ENCODE measurements at places on chromosomes 5 and 9. TPM values are rescaled to one million over a fixed set of nuclear protein-coding genes. Genes with fewer than 3 reads are reported as not detected.
A peak's percentile ranks its signal among the peaks of the same experiment; 100 is the strongest.

DNA sequence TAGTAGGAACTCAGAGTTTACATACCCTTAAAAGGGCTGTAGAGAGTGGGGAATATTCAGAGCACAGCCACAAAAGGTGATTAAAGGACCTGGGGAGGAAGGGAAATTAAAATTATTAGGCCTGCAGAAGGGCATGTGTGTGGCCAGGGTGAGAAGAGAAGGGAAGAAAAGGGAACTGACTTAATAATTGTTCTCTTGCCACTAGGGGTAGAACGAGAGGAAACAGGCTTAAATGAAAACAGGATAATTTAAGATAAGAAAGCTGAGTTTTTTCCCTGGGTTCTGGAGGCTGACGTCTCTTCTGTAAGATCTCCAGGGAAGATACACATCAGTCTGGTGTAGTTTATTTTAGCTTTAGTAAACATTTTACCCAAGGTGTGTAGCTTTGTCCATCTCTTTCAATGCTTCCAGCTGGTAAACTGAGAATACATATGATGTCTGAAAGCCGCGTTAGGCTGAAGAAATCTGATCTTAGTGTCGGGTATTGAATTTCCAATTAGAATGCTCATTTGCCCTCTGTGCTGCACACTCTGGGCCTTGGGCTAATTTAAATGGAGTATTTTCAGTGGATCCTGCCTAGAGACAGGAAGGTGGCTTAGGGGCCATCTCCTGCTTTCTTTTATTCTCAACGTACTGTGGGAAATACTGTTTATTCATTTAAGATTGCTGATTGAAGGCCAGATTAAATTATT is 416.8 kb downstream of the TMEM38B start:
- H3K4me3 ChIP-seq: no peak overlapping the region
- H3K27ac ChIP-seq: no peak overlapping the region
- H3K27me3 ChIP-seq: no peaks in the 10 kb centered on the region
- no peaks in the 10 kb centered on the region for H3K36me3 ChIP-seq
- no peak for DNase-seq

Gene HACD4
- total RNA-seq: 1.8 TPM

- no peaks in the 10 kb centered on the region for H3K36me3 ChIP-seq
- H3K4me1 ChIP-seq: peaks cover 13% of the 10 kb centered on the region
- H3K27me3 ChIP-seq: no peaks in the 10 kb centered on the region
- DNase-seq: no peak
Measured at GRCh38 chr5:22852807-22853660, at the start of gene CDH12. TSS of gene CDH12 (minus strand) at chr5:22853344.

- H3K4me3 ChIP-seq: no peak overlapping the region
- no peaks in the 10 kb centered on the region for H3K4me1 ChIP-seq
- H3K36me3 ChIP-seq: no peaks in the 10 kb centered on the region
- no peak for DNase-seq
Measured at GRCh38 chr5:139895046-139895445, 99.4 kb downstream of the PSD2 start.

GRCh38 chr9:79473704-79474103 is 98.1 kb upstream of the TLE4 start:
- no peaks in the 10 kb centered on the region for H3K36me3 ChIP-seq
- no peak overlapping the region for H3K27ac ChIP-seq
- no peak for DNase-seq
- peaks cover 7% of the 10 kb centered on the region for H3K27me3 ChIP-seq

Gene NUDT2
- total RNA-seq: 27.2 TPM

DNA sequence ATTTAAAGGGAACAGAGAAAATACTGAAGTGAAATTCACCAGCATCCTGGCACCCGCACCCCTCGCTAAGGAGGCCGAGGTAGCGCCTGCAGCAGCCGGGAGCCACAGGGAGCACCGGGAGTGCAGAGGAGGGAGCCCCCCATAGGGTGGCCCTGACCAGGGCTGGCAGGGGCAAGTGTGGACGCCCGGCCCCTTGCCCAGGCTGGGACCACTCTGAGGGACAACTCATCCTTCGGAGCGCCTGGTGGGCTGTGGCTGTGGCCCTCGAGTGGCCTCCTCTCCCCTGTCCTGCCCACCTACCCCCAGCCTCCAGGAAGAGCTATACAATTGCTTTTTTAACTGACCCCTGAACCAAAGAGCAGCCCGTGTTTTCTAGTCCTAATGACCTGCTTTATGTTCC is 47.0 kb downstream of the PLEKHG4B start:
- H3K4me1 ChIP-seq: no peaks in the 10 kb centered on the region
- H3K27me3 ChIP-seq: peaks cover 5% of the 10 kb centered on the region
- no peak overlapping the region for H3K27ac ChIP-seq
- H3K36me3 ChIP-seq: no peaks in the 10 kb centered on the region
- DNase-seq: no peak

Gene ZDHHC11
- total RNA-seq: 29.5 TPM

GRCh38 chr5:118980017-118980416 is 8.3 kb downstream of the DTWD2 start:
- H3K27me3 ChIP-seq: no peaks in the 10 kb centered on the region
- no peak overlapping the region for H3K27ac ChIP-seq
- peaks cover 6% of the 10 kb centered on the region for H3K36me3 ChIP-seq
- H3K4me3 ChIP-seq: no peak overlapping the region
- H3K4me1 ChIP-seq: no peaks in the 10 kb centered on the region

DNA sequence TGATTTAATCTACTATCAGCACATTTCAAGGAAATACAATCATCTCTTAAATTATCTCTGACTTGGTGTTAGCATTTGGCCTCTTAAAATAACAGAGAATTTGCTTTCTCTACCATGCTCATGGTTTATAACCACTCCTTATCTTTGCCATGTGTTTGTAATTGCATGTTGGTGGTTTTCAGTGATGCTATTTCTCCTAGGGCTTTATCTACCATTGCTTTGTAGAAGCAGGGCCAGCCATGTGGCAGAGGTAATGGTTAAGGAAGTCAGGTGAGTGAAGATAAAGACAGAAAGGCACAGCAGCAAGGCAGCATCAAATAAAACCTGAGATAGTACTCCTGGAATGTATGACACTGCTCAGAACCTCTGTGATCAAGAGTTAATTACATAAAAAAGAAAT is 206.2 kb downstream of the FER start:
- no peak overlapping the region for H3K4me3 ChIP-seq
- DNase-seq: no peak
- H3K4me1 ChIP-seq: no peaks in the 10 kb centered on the region
- no peaks in the 10 kb centered on the region for H3K36me3 ChIP-seq
- H3K27ac ChIP-seq: no peak overlapping the region
- no peaks in the 10 kb centered on the region for H3K27me3 ChIP-seq

DNA sequence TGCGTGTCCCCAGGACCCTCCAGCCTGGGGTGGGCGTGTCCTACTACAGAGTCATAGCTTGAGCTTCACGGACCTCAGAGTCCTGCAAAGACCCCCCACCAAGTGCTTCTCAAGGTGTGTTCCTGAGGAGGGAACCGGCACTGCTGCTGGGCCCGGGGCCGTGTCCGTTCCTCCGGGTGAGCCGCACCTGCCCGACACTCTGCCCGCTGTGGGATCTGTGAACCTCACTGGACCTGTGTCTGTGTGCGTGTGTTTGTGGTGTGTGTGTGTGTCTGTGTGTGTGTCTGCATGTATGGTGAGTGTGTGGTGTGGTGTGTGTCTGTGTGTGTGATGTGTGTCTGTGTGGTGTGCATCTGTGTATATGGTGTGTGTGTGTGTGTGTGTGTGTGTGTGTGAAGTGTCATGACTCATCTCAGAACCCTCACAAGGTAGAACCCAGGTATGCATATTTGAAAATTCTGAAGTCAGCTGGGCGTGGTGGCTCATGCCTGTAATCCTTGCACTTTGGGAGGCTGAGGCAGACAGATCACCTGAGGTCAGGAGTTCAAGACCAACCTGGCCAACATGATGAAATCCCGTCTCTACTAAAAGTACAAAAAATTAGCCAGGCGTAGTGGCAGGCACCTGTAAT is 40.9 kb upstream of the RXRA start:
- no peak overlapping the region for H3K4me3 ChIP-seq
- H3K27ac ChIP-seq: no peak overlapping the region
- peaks cover 8% of the 10 kb centered on the region for H3K27me3 ChIP-seq
- no peaks in the 10 kb centered on the region for H3K36me3 ChIP-seq
- H3K4me1 ChIP-seq: no peaks in the 10 kb centered on the region
- DNase-seq: no peak

- no peaks in the 10 kb centered on the region for H3K36me3 ChIP-seq
- H3K4me3 ChIP-seq: no peak overlapping the region
- DNase-seq: no peak
- H3K4me1 ChIP-seq: no peaks in the 10 kb centered on the region
Measured at GRCh38 chr9:2928411-2928810, 84.5 kb upstream of the PUM3 start.

- peaks cover 40% of the 10 kb centered on the region for H3K27me3 ChIP-seq
- no peaks in the 10 kb centered on the region for H3K36me3 ChIP-seq
- H3K27ac ChIP-seq: no peak overlapping the region
- no peak for DNase-seq
- H3K4me3 ChIP-seq: no peak overlapping the region
- no peaks in the 10 kb centered on the region for H3K4me1 ChIP-seq
Measured at GRCh38 chr5:73729329-73729728, 103.3 kb downstream of the ARHGEF28 start.

DNA sequence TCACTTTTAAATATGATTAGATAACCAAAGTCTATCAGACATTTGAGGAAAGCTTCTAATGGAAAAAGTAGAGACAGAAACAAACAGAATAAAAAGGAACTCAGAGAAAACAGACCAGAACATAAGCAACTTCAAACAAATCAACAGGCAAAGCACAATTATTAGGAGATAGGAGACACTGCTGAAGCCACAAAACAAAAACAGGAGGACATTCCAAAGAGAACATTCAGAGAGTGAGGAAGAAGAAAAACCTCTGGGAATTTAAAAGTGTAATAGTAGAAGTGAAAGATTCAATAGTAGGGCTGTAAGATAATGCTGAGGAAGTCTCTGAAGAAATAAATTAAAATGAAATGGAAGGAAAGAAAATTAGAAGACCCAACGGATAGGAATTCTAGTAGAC is 83.2 kb upstream of the TBCA start:
- H3K27me3 ChIP-seq: peaks cover 15% of the 10 kb centered on the region
- H3K4me3 ChIP-seq: no peak overlapping the region
- DNase-seq: no peak

GRCh38 chr9:72592502-72593403 is 71.3 kb downstream of the TMC1 start:
- H3K4me1 ChIP-seq: peaks cover 20% of the 10 kb centered on the region
- peak; percentile 28 for DNase-seq
- H3K4me3 ChIP-seq: no peak overlapping the region
- H3K27ac ChIP-seq: peak overlapping the region; percentile 26
- H3K36me3 ChIP-seq: no peaks in the 10 kb centered on the region

Gene DAB2IP
- total RNA-seq: 0.35 TPM
